Effector memory CD8-positive, alpha-beta T cell (primary cell): ENCODE measurements at places on chromosomes 2 and 18.
A peak's percentile ranks its signal among the peaks of the same experiment; 100 is the strongest.

GRCh38 chr2:126765395-126765794, 109.4 kb downstream of the GYPC start:
- no peaks in the 10 kb centered on the region for H3K36me3 ChIP-seq
- H3K27ac ChIP-seq: no peak overlapping the region
- peaks cover 33% of the 10 kb centered on the region for H3K4me1 ChIP-seq
- no peak overlapping the region for H3K4me3 ChIP-seq
- H3K27me3 ChIP-seq: no peaks in the 10 kb centered on the region
- DNase-seq: no peak

DNA sequence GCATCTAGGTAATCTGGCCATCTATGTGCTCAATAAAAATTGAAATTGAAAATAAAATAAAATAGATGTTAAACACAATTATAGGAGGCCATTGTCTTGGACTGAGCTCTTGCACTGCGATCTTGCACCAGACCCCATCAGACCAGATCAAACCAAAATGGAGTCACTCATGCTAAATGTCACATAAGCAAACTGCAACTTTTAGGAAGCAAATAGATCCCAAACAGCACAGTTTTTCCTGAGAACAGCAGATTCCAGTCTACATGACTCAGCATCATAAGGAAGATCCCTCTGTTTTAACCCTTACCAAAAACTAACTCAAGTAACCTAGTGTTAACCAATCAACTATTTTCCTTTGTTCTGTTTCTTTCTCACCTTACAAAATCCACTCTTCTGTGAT, 57.7 kb upstream of the LRP1B start:
- no peak overlapping the region for H3K27ac ChIP-seq
- no peaks in the 10 kb centered on the region for H3K4me1 ChIP-seq
- no peaks in the 10 kb centered on the region for H3K36me3 ChIP-seq
- H3K27me3 ChIP-seq: no peaks in the 10 kb centered on the region
- no peak overlapping the region for H3K4me3 ChIP-seq

GRCh38 chr2:72127401-72128058, 20.1 kb downstream of the CYP26B1 start:
- no peaks in the 10 kb centered on the region for H3K36me3 ChIP-seq
- peaks cover 9% of the 10 kb centered on the region for H3K27me3 ChIP-seq
- no peak overlapping the region for H3K4me3 ChIP-seq
- no peak for DNase-seq
- no peak overlapping the region for H3K27ac ChIP-seq
- H3K4me1 ChIP-seq: no peaks in the 10 kb centered on the region

GRCh38 chr2:170950221-170950761, 21.2 kb downstream of the GORASP2 start:
- no peak overlapping the region for H3K27ac ChIP-seq
- H3K27me3 ChIP-seq: no peaks in the 10 kb centered on the region
- peaks cover 6% of the 10 kb centered on the region for H3K4me1 ChIP-seq
- peaks cover 57% of the 10 kb centered on the region for H3K36me3 ChIP-seq
- no peak overlapping the region for H3K4me3 ChIP-seq
- DNase-seq: no peak

DNA sequence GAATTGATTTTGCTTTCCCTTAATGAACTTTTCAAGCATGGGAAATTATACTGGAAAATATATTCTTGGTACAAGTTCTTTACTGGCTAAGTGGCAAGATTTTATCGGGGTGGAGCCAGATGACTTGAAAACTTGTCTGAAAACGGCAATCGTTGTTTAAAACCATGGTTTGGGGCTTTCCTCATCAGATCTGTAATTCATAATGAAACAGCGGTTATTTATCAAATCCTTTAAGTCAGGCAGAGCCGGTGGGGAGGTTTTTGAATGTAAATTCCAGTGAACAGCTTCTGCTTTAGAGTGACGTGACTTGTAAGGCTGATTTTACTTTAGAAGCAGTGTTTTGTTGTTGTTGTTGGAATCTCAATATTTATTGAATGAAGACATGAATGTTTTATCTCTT, 2.6 kb downstream of the SEC11C start:
- H3K4me3 ChIP-seq: peak overlapping the region; percentile 92
- H3K27me3 ChIP-seq: no peaks in the 10 kb centered on the region

DNA sequence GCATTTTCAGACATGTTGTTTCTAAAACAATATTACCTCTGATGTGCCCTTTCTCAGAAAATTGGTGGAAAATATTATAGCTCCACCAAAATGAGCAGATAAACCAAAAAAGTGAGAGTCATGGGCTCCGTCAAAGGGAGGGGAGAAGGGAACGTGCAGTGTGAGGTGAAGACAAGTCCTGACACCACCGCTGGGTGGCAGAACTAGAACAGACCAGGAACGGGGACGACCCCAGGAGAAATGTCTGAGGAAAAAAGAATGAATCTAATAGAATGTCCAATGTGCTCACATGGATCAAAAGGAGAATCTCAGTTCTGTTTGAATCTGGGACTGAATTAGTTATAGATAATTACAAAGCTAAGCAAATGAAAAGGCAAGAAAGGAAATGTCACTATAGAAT, 22.6 kb upstream of the BCL2 start:
- H3K27ac ChIP-seq: no peak overlapping the region
- peaks cover 11% of the 10 kb centered on the region for H3K4me1 ChIP-seq
- H3K4me3 ChIP-seq: no peak overlapping the region
- DNase-seq: no peak
- peaks cover 69% of the 10 kb centered on the region for H3K36me3 ChIP-seq

DNA sequence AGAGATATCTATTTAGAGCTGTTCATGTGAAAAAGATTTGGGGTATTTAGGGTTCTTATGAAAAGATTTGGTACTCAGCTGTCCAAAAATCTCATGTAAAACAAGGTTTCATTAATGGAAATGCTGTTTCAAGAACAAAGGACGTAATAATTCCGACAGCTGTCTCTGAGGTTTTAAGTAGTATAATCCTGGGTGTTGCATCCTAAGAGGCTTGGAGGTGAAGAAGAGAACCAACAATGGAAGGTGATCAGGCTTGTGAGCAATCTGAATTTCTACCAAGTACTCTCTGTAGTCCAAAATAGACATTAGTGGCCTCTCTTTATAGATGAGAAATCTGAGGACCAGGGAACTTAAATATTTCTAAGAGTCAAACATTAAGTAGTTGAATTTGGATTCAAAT, 205.1 kb downstream of the BABAM2 start:
- no peaks in the 10 kb centered on the region for H3K36me3 ChIP-seq
- no peak overlapping the region for H3K4me3 ChIP-seq
- no peak overlapping the region for H3K27ac ChIP-seq
- peaks cover 3% of the 10 kb centered on the region for H3K4me1 ChIP-seq

DNA sequence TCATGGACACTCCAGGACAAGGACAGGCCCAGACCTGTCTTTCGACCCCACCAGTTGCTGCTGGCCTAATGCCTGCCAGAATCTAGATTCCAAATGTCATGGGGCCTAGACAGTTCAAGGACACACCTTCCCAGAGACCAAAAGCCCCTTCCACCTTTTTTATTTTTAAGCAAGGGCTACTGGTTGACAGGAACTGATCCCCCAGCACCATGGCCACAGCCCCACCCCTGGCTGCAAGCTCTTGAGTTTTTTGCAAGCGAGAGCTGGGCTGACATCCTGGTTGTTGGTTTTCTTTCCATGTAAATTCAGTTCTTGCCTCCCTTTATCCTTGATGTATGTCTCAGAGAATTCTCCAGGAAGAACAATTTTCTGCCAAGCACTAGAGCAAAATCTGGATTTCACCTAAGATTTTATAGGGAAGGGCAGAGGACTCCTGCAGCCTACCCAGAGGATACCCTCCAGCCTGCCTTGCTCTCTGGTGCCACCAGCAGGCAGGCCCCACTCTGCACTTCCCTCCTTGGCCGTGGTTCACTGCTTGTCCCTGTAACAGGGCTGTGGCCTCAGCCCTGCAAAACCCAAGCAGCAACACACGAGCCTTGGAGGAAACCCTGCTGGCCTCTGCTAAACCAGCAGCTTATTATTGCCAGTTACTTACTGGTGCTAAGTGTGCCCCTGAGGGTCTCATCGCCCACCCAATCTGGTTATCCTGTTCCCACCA, 97.7 kb downstream of the TWIST2 start:
- no peak for DNase-seq
- H3K36me3 ChIP-seq: no peaks in the 10 kb centered on the region
- no peak overlapping the region for H3K4me3 ChIP-seq
- H3K27me3 ChIP-seq: peaks cover 19% of the 10 kb centered on the region
- no peak overlapping the region for H3K27ac ChIP-seq
- H3K4me1 ChIP-seq: peaks cover 5% of the 10 kb centered on the region

- no peak overlapping the region for H3K4me3 ChIP-seq
- H3K4me1 ChIP-seq: peaks cover 35% of the 10 kb centered on the region
- no peak for DNase-seq
- H3K36me3 ChIP-seq: peaks cover 4% of the 10 kb centered on the region
These were observed 10.2 kb upstream of the SPATA3 start for GRCh38 chr2:230985519-230986231.

GRCh38 chr2:122927710-122928557, 1097.2 kb upstream of the CNTNAP5 start:
- H3K36me3 ChIP-seq: no peaks in the 10 kb centered on the region
- no peaks in the 10 kb centered on the region for H3K27me3 ChIP-seq
- H3K4me1 ChIP-seq: no peaks in the 10 kb centered on the region

- H3K27ac ChIP-seq: no peak overlapping the region
- H3K4me1 ChIP-seq: peaks cover 13% of the 10 kb centered on the region
- DNase-seq: no peak
- H3K36me3 ChIP-seq: peaks cover 9% of the 10 kb centered on the region
- H3K4me3 ChIP-seq: peak overlapping the region; percentile 71
These were observed 3.8 kb downstream of the PAX3 start for GRCh38 chr2:222294996-222295367.

GRCh38 chr2:111702119-111702803, 181.7 kb downstream of the ANAPC1 start:
- peak; percentile 57 for DNase-seq
- peak overlapping the region; percentile 31 for H3K27ac ChIP-seq
- no peaks in the 10 kb centered on the region for H3K27me3 ChIP-seq
- H3K4me1 ChIP-seq: peaks cover 28% of the 10 kb centered on the region
- H3K4me3 ChIP-seq: peak overlapping the region; percentile 14

GRCh38 chr2:59046401-59047372, 805.6 kb upstream of the FANCL start:
- no peak for DNase-seq
- H3K4me3 ChIP-seq: no peak overlapping the region
- H3K27ac ChIP-seq: no peak overlapping the region
- no peaks in the 10 kb centered on the region for H3K4me1 ChIP-seq
- no peaks in the 10 kb centered on the region for H3K27me3 ChIP-seq

GRCh38 chr2:40357667-40358066, 94.2 kb downstream of the SLC8A1 start:
- H3K27me3 ChIP-seq: no peaks in the 10 kb centered on the region
- H3K4me3 ChIP-seq: no peak overlapping the region
- DNase-seq: no peak
- no peaks in the 10 kb centered on the region for H3K4me1 ChIP-seq
- no peaks in the 10 kb centered on the region for H3K36me3 ChIP-seq
- H3K27ac ChIP-seq: no peak overlapping the region

DNA sequence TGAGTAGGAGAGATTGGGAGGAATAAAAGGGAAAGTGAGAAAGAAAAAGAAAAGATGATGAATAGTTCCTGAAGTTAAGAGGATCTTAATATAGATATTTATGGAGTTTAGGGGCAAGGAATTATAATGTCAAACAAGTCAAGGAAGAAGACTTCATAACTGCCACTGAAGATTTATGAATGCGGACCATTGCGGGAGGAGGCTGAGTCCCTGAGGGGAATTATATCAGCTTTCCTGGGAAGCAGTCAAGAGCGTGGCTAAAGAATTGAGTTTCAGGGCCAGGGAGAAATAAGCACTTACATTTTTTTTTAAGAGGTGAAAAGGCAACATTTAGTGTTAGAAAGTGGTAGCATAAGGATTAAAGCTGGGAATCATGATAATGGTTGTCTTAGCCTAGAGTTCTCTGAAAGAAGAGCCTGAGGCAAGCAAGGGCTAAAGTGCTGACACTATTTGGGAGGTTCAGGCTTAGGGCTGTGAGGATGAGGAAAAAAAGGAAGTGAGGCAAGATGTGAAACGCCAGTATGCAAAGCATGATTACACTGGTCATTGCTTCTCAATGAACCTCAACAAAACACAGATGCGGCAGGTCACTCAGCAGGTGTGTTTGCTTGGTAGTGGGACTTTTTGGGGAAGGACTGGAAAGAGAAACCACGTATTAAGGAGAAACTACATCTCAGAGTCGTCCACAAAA, 217.1 kb downstream of the SLC4A3 start:
- no peak overlapping the region for H3K27ac ChIP-seq
- H3K4me1 ChIP-seq: no peaks in the 10 kb centered on the region
- H3K4me3 ChIP-seq: no peak overlapping the region
- no peak for DNase-seq

DNA sequence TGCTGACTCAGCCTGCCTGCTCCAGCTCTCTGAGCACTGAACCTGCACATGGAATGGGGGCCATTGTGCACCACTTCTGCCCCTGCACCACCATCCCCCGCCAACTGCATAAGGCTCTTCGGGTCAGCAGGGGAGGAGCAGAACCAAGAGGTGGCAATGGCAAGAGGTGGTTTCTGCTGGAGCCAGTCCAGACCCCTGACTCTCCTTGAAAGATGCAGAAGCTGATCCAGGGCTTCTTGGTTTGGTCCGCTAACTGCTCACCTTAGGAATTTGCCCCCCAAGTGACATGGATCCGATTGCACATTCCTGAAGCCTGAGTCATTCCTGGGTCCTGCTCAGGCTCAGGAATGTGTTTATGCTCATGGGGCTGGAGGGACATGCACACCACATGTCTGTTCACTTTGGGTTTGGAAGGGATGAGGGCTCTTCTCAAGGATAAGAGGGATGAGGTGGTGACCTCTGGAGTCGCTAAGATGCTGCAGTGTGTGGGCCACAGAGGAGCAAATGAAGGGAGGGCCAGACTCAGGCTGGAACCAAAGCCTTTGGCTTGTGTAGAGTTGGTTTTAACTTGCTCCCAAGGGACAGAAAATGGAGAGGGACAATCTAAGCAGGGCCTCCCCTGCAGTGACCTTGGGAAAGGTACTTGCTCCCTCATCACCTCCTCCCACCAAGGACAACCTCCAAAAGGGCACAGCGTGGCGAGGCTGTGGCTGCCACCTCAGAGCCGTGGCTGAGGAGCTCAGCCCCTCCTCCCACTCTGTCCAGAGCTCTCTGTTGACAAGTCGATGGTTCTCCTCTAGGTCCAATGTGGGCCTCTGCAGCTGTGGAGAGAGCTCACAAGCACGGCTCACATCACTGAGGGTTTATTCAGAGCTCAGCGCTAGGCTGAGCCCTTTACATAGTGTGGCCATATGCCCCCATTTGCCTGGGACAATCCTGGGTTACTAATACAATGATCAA, 66.2 kb downstream of the HS1BP3 start:
- H3K4me3 ChIP-seq: no peak overlapping the region
- no peaks in the 10 kb centered on the region for H3K4me1 ChIP-seq
- H3K27ac ChIP-seq: no peak overlapping the region
- DNase-seq: no peak
- no peaks in the 10 kb centered on the region for H3K36me3 ChIP-seq
- no peaks in the 10 kb centered on the region for H3K27me3 ChIP-seq
